ENCODE measurements at places on chromosomes 7 and 10.

DNA sequence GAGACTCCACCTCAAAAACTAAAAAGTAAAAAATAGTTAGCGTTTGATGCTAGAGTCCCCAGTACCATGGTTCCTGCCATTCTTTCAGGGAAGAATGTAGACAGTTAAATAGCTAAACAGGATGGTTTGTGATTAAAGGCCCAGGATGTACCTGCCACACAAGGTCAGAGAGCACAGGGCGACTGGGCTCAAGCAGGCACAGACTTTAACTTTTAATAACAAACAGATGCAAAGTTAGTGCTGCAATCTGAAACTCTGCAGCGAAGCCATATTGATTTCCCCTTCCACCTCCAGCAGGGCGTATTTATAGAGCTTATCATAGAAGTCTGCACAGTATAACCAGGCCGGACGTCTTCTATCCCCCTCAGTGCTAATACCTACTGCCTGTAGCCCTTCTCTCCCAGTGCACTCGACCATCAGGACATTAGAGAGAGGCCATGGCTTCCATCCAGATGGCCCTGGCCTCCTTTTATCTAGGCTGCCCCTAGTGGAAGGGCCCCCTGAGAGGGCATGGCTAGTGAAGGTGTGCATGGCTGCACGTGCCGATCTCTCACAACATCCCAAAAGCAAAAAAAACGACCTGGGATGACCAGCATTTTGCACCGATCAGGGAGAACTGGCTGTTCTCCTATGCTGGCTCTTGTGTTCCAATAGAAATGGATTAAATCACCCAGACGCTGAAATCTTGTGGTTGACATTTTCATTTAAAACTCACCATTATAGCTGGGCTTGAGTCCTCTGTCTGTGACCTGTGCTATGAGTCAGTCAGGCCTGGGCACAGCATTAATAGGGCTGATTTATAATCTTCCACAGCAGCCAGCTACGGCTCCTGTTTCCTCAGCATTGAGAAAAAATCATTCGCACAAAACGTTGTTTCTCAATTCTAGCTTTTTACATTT is 7.6 kb upstream of the BAG3 start:
- no peak for DNase-seq

DNA sequence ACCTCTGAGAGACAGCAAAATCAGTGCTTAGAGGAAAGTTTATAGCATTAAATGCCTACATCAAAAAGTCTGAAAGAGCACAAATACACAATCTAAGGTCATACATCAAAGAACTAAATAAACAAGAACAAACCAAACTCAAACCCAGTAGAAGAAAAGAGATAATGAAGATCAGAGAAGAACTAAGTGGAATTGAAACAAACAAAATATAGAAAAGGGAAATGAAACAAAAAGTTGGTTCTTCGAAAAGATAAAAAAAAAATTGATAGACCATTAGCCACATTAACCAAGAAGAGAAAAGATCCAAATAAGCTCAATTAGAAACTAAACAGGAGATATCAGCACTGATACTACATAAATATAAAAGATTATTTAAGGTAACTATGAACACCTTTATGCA is 280.0 kb upstream of the NRG3 start:
- DNase-seq, result no peak

DNA sequence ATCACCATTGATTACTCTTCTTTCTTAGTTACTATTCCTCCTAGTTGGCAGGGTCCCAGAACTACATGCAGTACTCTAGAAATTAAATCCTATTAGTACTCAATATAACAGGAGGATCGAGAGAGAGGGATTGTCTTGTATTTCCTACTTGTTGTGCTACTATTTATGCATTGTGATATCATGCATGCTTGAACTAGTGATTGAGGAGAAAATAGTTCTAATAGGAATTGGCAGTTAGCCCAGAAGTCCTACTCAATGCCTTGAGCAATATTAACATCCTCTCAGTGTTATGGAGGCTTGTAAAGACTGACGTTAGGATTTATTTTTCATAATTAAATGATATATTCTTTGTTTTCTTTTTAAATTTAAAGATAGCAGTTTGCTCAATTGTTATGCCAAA is 67.4 kb downstream of the FOXP2 start:
- no peak for DNase-seq

- DNase-seq, result no peak
Measured at GRCh38 chr7:97346349-97346748, 228.9 kb downstream of the SDHAF3 start.

- no peak for DNase-seq
Measured at GRCh38 chr10:20936396-20936795, 39.3 kb upstream of the NEBL start.

Measured in K562 (cell line).